ENCODE measurements at places on chromosomes 2 and 18.

- no peak for DNase-seq
Observed at GRCh38 chr2:38131676-38132075, 55.7 kb upstream of the CYP1B1 start.

- DNase-seq, result no peak
Observed at GRCh38 chr2:42456126-42456839, 37.5 kb downstream of the KCNG3 start.

GRCh38 chr2:182101263-182101662, 115.6 kb downstream of the PPP1R1C start:
- no peak for DNase-seq

DNA sequence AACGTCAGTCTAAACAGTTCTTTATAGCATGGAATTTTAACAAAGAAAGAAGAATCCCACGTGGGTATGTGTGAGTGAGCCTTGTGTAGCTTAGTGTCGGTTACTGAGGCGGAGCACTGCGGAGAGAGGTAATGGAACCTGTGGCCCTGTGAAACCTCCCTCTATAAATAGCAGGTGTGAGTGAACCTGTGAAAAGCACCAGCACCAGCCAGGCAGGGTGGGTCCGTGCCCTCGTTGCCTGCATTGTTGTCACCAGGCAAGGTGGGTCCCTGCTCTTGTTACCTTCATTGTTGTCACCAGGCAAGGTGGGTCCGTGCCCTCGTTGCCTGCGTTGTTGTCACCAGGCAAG, 4.7 kb downstream of the CTDP1 start:
- DNase-seq, result no peak

Measured in putamen (tissue), 1 donor.